ENCODE measurements at places on chromosomes 16 and 17. TPM values are rescaled to one million over a fixed set of nuclear protein-coding genes. Genes with fewer than 3 reads are reported as not detected.

- DNase-seq: no peak
Measured at GRCh38 chr17:80645706-80646325, 101.2 kb downstream of the RPTOR start.

DNA sequence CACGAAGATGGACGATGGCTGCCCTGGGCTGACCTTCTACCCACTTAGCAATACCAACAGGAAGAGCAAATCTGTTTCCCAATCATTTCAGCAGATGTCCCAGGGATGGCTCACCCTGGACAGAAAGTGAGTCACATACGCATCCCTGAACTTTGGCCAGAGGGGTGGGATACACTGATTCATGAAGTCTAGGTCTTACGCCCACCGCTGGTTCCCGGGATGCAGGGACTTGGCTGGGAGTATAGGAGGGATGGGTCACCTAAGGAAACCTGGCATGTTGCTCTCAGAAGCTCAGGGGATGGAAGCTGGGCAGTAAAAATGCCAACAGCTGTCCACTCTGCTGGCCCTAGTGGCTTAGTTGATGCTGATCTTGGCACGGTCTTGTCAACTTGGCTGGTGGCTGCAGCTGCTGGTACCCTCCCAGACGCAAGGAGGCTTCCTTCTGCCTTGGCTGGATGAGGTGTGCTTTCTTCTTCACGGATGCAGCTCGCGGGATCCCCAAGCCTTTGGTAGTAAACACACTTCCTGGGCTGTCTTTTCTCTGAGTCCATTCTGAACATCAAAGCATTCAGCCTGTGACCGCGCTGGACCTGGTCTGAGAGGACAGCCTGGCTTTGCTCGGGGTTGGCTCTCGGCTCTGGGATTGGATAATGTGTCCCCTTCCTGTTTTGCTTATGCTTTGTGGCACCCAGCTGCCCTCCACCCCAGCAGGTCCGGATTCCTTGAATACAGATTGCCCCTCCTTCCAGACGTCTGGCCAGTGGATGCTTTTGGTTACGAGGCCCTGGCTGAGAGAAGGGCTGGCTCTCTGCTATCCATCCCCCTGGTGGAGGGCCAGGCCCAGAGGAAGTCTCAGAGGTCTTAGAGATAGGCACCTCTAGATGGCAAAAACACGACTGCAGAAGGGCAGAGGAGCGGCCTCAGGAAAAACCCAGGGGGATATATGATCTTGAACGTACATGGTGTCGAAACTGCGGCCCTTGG lies 71.5 kb downstream of the RAP1GAP2 start:
- DNase-seq: no peak

The KRTAP16-1 gene
- total RNA-seq: not detected

GRCh38 chr16:3457434-3458252 lies 14.2 kb downstream of the NAA60 start:
- DNase-seq: no peak

- DNase-seq: no peak
Measured at GRCh38 chr17:3554440-3554839, 3.2 kb downstream of the TRPV3 start.

GRCh38 chr17:73637866-73638265 lies 6.4 kb downstream of the SDK2 start:
- no peak for DNase-seq

The KCNH4 gene
- not detected for total RNA-seq

The ZNF500 gene
- total RNA-seq: 6.9 TPM

DNA sequence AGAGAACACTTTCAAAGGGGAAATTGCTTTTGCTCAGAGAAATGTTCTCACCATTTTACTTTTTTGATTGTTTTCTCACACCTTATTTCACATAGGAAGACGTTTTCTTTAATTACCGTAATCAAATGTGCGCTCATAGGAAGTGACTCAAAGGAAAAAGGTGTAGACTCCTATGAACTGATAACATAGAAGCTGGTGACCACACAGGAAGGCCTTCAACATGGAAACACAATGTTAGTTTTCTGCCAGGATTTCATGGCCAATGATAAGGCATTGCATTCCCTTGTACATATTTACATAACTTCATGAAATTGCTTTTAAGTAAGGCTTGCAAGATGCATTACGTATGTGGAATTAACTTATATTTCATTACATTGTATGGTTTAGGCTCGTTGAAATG lies 40.9 kb upstream of the KCNJ16 start:
- DNase-seq: no peak

The HSD17B2 gene
- total RNA-seq: 0.72 TPM

DNA sequence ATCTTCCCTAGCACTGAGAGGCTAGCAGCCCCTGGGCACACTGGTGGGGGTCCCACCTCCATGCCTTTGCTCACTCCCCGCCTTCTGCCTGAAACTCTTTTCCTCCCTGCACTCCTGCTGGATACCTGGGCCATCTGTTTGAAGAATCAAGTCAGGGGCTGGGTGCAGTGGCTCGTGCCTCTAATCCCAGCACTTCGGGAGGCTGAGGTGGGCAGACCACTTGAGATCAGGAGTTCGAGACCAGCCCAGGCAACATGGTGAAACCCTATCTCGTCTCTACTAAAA lies 15.7 kb downstream of the FOXJ1 start:
- DNase-seq: no peak

The INCA1 gene
- total RNA-seq: not detected

The CCDC144A gene
- 0.22 TPM for total RNA-seq

DNA sequence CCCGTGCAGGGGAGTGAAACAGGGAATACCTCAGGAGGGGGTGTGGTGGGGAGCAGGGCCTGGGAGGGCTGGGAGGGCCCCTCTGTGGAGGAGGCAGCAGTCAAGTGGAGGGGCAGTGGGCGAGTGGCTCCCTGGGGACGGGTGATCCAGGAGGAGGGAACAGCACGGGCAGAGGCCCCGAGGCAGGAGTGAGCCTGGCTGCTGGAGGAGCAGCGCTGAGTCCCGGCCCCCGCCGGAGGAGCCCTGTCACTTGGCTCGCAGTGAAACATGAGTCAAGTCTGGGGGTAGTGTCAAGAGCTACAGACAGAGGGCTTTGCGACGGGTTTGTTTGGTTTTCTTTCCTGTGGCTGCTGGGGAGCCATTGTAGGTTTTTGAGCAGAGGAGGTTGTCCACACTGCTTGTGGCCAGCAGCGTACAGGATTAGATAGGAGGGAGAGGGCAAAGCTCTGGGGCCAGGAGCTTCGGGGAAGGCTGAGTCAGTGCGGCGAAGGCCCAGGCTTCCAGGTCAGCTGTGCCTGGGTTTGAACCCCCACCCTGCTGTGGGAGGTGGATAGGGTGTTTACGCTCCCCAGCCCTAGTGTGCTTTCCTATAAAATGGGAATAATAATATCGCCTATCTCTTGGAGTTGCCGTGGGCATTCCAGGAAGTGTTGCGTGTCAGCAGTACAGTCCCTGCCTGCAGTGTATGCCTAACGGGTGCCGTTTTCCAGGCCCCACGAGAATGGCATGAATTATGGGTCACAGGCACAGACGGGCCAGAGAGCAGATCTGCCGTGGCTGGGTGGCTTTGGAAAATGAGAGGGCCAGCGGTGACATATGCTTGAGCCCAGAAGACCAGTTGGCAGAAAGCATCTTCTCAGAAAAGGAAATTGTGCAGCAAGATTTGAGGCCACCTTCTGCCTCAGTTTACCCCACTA lies 115.9 kb upstream of the CIBAR2 start:
- DNase-seq: no peak

DNA sequence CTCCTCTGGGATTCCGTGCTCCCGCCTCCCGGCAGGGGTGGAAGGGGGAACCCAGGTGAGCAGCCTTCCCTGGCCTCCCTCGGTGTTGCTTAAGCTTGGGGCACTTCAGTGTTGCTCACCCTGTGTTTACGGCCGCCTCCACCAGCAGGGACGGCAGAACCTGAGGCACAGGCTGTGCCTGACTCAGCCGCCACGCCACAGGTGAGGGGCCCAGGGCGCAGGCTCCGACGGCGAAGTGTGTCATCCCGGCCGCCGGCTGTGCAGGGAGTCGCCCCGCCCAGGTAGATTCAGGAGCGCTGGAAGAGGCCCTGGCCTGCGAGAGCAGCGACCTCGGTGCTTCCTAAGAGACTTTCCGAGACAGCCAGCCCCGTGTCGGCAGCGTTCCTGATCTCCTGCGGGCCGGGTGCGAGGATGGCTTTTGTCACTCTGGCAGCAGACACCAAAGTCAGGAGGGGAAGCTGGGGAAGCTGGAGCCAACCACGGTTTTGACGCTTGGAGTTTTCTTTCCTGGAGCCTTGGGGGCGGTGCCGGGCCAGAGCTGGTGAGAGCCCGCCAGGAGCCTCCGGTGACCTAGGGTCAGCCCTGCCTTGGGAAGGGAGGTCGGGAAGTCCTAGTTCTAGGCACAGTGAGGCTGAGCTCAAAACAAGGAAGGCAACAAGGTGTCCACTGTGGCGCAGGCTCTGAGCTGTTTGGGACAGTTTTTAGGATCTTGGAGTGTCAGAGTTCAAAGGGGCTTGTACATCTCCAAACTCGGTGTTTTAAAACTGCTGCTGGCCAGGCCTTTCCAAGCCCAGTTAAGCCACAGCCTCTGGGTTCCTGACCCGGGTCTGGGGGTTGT lies 2.1 kb downstream of the GSE1 start:
- no peak for DNase-seq

- DNase-seq: no peak
Measured at GRCh38 chr17:34118564-34118963, 136.5 kb upstream of the CCL2 start.

The ZFHX3 gene
- 7.2 TPM for total RNA-seq

- DNase-seq: no peak
Measured at GRCh38 chr17:77841742-77842527, 116.6 kb upstream of the TNRC6C start.

GRCh38 chr17:11239379-11239970 lies 1.5 kb upstream of the SHISA6 start:
- no peak for DNase-seq

GRCh38 chr17:9536061-9536460 lies 39.6 kb downstream of the STX8 start:
- no peak for DNase-seq

All from epithelial cell of proximal tubule (primary cell).